Tibial nerve (tissue), 4 donors: ENCODE measurements at places on chromosomes 4 and X. TPM values are rescaled to one million over a fixed set of nuclear protein-coding genes. Genes with fewer than 3 reads are reported as not detected.

DNA sequence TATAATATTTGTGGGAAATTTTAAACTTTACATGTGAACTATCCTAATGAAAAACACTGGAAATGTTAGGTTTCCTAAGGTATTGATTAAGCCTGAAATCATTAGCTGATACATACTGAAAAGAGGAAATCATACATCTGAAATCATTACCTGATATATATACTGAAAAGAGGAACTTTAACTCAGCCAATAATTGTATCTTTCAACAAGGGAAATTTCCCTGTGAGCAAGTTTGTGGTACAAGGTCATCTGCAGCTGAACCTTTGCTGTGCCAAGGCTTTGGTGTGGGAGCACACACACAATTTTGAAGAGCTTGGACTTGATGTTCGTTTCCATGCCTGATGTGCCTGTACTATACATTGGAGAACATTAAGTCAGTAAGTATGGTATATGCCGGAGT is 131.9 kb upstream of the USP9X start:
- no peak for DNase-seq

The CLNK gene
- not detected for total RNA-seq

The MEPE gene
- total RNA-seq: not detected

The NR3C2 gene
- 15.0 TPM for total RNA-seq

The DACH2 gene
- total RNA-seq: 0.21 TPM

- DNase-seq: no peak
Observed at GRCh38 chr4:112213091-112213490, 18.5 kb upstream of the AP1AR start.

GRCh38 chrX:28988246-28988645 is 401.0 kb downstream of the IL1RAPL1 start:
- no peak for DNase-seq

DNA sequence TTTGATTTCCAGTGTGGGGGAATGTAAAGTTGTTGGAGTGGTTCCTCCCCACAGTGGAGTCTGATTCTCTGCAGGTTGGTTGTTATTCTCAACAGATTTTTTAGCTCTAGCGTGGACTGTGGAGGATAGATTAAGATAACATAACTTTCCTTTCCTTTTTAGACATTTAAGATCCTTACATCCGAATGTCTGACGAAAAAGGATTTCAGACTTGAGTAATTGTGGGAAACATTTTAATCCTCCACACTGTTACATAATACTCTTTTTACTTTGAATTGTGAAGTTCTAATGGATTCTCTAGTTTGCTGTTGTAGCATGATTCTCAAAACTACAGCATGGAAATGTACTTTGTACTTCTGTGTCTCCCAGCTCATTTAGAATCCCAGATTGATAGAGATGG is 107.8 kb downstream of the ARHGAP10 start:
- no peak for DNase-seq

DNA sequence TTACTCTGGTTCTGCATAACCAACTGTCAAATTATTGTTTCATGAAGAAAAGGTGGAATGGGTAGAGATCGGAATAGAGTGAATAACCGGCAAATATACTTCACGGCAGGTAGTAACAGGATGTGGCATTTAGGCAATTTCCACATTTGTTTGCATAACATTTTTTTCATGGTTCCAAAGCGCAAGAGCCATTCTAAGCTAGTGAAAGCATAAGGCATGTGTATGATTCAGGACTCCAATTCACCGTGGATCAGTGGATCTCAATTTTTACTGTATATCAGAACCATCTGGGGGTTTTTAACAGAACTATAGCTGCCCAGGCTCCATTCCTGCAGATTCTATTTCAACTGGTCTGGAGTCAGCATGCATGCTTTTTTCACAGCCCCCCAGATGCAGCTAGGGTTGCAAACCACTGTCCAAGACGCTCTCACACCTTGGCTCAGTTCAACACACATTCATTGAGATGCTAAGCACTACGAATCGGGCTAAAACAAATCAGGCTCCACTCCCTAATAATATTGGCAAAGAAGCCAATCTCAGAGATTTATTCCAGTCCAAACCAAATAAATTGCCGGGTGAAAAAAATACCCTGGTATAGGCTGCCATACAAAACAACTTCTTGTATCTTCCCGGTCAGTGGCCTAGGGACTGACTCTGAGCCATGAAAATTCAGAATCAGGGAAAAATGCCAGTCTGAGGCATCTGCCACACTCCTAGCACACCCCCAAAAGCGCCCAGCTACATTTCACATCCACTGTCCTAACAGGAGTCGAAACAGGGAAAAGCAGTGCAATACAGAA is 30.0 kb downstream of the AFAP1 start:
- DNase-seq: no peak

DNA sequence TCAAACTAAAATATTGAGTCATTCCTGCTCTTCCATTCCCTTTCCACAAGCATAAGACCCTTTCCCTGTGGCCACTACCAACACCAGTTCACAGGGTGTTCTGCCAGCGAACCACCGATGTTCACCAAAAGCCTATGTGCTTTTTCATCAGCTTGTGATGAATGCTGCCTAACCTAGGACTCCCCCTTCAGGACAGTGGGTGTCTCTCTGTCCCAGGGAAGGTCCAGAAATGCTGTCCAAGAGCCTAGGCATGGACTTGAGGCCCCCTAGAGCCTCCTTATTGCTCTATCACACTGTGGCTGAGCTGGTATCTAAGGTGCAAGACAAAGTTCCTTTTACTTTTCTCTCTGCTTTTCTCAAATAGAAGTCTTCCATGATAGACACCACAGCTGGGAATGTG is 1015.6 kb downstream of the PCDH19 start:
- no peak for DNase-seq

GRCh38 chr4:28730304-28730703 is 1869.7 kb downstream of the STIM2 start:
- no peak for DNase-seq
